Progenitor cell of endocrine pancreas (in vitro differentiated cells): ENCODE measurements at places on chromosomes 6 and 20. TPM values are rescaled to one million over a fixed set of nuclear protein-coding genes. Genes with fewer than 3 reads are reported as not detected.

The PSORS1C2 gene
- not detected in 2 replicates for total RNA-seq

The OR2B6 gene
- total RNA-seq, result not detected in 2 replicates

The ADGRF5 gene
- 0.04 TPM in 1 of 2 replicates, not detected in the other for total RNA-seq

The TMC2 gene
- total RNA-seq, result not detected in 2 replicates

The HLA-DPB1 gene
- 13.5 and 17.9 TPM in 2 replicates for total RNA-seq

The CGAS gene
- total RNA-seq, result 0.24 and 0.31 TPM in 2 replicates

The CST3 gene
- total RNA-seq, result 247 and 257 TPM in 2 replicates

- no peak for DNase-seq
These were observed 8.7 kb downstream of the APMAP start for GRCh38 chr20:24983896-24984295.

- no peak for DNase-seq
These were observed 273.9 kb upstream of the TAB2 start for GRCh38 chr6:149043476-149044130.

GRCh38 chr20:10651227-10651990 lies 22.4 kb downstream of the JAG1 start:
- no peak for DNase-seq

- no peak for DNase-seq
These were observed 87.9 kb downstream of the CDC5L start for GRCh38 chr6:44475417-44475778.

DNA sequence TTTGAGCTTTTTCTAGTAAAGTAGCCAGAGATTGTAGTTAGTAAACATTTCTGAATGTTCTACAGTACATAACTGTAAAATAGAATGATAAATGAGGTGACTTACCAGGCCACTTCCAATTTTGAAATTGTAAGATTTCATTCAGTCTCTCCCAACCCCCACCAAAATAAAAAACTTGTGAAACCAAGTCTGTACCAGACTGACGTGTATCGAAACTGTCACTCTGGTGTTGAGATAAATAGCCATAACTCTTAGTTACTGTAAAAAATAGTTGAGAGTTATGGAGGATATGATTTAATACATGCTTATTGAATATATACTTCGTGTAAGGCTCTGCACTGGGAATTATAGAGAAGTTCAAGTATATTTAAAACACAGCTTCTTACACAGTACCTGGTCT lies 455.7 kb downstream of the PLCB1 start:
- no peak for DNase-seq

DNA sequence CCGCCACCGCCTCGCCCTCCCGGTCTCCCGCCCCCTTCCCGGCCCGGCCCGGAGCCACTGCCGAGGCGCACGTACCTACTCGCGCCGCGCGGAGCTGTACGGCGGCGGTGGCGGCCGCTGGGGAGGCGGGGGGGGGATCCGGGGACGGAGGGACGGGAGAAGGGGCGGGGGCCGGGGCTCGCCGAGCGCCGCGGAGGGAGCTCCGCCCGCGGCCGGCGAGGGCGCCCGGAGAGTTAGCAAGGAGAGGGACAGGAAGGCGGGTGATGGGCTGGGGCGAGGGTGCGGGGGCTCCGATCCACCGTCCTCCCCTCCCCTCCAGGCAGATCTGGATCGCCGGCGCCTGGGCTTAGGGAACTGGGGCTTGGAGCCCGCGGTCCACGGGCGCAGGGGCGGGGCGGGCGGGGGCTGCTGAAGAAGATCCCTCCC lies 548 bp upstream of the TMEM74B start:
- DNase-seq, result peak; percentile 26
